ENCODE measurements at places on chromosomes 3 and 15.

DNA sequence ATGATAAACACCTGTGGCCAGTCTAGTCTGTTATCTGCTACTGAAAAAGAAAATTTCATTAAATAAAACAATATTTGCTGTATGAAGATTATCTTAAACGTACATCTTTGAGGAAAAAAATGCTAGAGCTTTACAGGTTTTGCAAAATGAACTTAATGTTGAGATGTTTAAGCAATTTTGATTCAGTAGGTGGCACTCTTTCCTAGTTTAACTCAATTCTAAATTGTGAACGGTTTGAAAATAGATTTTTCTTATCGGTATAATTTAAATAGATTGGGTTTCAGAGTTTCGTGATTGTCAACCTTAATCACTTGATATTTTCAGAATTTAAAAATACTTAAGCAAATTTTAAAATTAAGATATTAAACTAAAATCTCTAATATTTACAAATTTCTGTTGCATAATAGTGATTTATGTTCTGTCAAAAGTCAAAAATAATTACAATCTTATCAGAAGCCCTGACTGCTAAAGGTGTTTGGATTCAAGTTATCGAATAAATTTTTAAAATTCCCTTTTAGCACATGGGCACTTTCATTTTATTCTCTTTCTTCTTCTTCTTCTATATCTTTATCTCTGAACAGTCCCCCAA is 7.0 kb upstream of the RNF111 start:
- DNase-seq: no peak

DNA sequence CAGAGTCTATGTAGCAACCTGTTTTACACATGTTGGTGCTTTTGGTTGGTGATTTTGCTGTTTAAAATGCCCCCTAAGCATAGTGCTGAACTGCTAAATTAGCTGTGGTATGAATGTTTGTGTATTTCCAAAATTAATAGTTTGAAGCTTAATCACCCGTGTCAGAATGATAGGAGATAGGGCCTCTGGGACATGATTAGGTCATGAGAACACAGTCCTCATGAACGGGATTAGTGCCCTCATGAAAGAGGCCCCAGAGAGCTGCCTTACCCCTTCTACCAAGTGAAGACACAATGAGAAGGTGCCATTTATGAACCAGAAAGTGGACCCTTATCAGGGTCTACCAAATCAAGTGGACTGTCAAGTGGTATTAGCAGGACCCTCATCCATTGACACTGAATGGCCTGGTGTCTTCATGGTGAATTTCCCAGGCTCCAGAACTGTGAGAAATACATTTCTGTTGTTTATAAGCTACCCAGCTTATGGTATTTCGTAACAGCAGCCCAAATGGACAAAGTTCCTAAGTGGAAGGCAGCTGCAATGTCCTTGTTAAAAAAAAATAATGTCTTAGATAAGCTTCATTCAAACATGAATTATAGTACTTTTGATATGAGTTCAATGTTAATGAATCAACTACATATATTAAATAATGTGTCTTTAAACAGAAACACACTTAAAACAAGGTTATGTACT is 37.7 kb upstream of the FRMD4B start:
- DNase-seq: no peak

- DNase-seq: no peak
These were observed 612.2 kb downstream of the ZIC1 start for GRCh38 chr3:148021381-148021780.

DNA sequence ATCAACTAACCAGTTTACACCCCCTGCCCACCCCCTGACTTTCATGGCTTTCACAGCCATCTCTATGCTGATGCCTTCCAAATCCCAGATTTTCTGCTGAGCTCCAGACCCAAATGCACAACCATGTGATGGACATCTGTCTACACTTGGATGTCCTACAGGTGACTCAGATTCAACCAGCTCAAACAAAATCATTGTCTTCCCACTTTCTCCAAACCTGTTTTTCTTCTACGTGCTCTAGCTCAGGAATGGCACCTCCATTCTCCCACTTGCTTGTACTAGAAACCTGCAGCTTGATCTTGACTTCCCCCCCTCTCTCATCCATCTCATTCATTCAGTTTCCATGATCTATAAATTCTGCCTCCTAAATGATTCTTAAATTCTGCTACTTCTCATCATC is 34.1 kb upstream of the RARRES1 start:
- DNase-seq: no peak

GRCh38 chr3:159786489-159787177 is 202.0 kb upstream of the IL12A start:
- DNase-seq: no peak

GRCh38 chr15:73142802-73143762 is 90.8 kb downstream of the NEO1 start:
- no peak for DNase-seq

GRCh38 chr3:42957573-42957972 is 21.5 kb upstream of the GASK1A start:
- DNase-seq: no peak

- no peak for DNase-seq
These were observed 266.2 kb upstream of the IGF1R start for GRCh38 chr15:98382139-98382538.

DNA sequence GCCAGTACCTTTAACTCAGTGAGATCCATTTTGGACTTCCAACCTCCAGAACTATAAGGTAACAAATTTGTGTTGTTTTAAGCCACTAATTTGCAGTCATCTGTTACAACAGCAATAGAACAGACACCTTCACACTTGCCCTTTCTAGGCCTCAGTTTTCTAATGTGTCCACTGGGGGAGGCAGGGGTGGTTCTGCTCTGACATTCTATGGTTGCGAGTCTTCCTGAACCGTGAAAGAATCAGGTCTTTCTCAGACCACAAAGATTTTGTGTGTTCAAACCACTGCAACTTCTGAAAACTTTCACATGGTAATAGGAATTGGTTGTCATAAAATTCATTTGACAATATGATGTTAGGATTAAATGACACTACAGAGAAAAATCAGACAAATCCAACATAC is 26.8 kb upstream of the CSTA start:
- peak; percentile 31 for DNase-seq

DNA sequence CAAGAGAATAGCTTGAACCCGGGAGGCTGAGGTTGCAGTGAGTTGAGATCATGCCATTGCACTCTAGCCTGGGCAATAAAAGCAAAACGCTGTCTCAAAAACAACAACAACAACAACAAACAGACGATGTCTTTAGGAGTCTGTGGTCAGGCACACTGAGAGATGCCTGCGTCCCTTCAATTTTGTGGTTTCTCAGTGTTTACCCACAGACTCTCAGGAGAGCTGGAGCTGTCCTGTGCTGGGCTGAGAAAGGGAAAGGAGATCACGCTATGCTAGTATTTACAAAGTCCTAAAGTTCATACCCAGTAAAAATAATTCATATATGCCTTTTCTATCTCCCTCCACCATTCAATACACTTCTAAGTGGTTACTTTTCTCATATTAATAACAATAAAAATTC is 6.3 kb downstream of the LAMP3 start:
- no peak for DNase-seq

DNA sequence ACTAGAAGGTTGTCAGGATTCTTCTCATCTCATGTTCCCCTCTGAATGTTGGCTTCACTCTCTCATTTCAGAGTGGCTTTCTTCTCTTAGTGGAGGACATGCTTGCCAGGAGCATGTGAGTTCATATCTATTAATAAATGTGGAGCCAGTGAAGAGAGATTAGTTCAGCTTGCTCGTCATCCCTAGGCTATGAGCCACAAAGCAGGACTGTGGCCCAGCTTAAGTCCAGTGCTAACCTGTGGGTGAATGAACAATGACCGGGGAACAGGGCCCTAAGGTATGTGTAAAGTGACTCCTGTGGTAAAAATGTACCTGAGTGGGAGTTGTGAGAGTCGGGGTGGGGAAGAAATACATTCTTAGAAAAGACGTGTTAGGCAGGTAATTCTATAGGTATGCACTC is 96.9 kb upstream of the TBL1XR1 start:
- DNase-seq: no peak

DNA sequence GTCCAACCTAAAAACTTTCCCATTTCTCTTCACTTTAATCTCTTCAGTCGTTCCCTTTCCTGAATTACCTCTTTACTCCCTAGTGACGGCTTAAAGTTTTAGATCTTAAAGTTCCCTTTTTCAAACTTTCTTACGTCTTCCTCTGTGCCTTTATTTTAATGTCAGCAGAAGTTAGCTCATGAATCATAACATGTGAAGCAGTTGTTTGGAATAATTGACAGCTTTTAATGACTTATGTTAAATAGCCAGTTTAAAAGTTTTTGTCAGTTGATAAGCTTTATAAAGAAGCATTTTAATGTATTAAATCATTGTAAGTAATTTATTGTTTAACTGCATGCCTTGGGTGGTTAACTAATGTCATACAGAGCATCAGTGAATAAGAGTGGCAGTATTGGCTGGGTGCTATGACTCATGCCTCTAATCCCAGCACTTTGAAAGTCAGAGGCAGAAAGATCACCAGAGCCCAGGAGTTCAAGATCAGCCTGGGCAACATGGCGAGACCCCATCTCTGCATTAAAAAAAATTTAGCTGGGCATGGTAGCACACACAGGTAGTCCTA is 33.9 kb downstream of the PIK3CA start:
- DNase-seq: no peak

GRCh38 chr15:75349851-75350588 is 3.2 kb downstream of the NEIL1 start:
- peak; percentile 68 for DNase-seq

GRCh38 chr15:61479613-61480012 is 250.5 kb upstream of the RORA start:
- DNase-seq: no peak

DNA sequence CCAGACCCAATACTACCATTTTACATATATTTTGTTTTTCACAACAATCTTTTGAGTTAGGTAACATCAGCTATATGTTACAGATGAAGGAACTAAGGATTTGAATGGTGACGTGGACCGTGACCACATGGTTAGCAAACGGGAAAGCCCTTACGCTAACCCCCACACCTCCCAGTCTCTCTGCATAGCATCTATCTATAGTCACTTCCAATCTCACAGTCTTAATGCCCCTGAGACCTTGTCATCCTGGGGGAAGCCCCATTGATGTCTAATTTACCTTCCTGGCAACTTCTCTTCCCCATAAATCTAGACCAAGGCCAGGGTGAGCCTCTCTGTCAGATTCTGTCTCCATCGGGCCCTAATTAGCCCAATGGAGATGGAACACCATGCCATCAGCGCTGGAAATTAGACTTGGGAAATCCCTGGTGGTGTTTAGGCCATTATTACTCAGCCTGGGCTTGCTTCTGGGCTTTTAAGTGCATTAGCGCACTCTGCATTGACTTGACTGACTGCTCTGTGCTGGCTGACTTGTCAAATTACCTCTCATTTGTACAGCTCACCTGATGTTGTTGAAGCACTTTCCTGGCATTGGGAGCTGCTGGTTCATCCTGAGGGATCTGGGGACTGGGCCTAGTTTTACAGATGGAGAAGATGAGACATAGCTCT is 34.0 kb upstream of the SH3GL3 start:
- no peak for DNase-seq
